NCI-H2029 (cell line): ENCODE measurements at places on chromosomes 3 and 15.
A peak's percentile ranks its signal among the peaks of the same experiment; 100 is the strongest.

DNA sequence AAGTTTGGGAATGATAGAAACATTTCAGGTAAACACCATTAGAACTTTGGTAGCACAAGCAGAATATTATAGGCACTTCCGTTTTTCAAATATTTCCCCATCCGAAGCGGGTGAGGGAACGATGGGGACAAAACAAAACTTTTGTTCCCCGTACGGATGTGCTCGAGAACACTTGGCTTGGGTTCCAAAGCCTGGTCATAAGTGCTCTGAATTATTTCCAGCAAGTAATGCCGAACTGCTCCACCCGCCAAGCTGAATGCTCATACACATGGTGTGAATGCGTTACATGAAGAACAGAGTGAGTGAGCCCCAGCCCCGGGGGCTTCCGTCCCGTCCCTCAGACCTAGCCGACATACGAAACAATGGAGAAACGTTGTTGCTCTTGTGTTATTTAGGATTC, 438.2 kb upstream of the ARRDC4 start:
- DNase-seq, result no peak

- DNase-seq, result no peak
Observed at GRCh38 chr15:88472225-88472624, 4.7 kb downstream of the MRPS11 start.

- DNase-seq, result no peak
Observed at GRCh38 chr3:81545572-81545971, 215.9 kb downstream of the GBE1 start.

DNA sequence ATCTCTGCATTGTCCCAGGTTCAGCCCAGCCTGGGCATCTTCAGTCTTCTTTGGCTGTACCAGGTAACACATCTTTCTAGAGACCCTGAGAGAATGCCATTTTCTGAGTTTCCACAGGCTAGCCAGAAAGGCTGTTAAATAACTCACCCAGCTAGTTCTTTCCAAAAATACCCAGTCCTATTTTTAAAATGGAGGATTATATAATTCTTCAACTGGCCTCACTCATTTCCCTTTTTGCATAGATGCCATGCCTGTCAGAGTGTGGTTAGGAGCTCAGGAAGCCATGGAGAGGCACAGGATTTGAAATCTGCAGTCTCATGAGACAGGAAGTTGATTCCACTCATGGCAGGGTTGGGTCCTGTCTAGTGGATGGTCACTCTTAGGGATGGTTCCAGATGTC, 39.8 kb downstream of the CEMIP start:
- DNase-seq, result no peak

DNA sequence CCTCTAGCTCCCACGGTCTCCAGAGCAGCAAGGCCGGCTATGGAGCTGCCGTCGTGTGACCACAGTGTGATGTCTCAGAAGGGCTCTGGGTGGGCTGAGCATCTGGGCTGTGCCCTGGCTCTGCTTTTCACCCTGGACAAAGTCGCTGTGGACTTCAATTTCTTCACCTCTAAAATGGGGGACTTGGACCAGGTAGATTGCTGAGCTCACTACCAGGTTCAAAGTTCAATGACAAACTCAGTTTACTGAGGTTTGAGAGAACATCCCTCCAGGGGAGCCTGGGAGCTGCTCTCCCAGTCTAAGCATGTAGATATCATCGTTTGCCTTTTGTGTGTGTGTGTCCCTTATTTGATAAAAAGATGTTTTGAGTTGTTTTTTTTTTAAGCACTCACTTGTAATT, 25.1 kb downstream of the RLBP1 start:
- no peak for DNase-seq

DNA sequence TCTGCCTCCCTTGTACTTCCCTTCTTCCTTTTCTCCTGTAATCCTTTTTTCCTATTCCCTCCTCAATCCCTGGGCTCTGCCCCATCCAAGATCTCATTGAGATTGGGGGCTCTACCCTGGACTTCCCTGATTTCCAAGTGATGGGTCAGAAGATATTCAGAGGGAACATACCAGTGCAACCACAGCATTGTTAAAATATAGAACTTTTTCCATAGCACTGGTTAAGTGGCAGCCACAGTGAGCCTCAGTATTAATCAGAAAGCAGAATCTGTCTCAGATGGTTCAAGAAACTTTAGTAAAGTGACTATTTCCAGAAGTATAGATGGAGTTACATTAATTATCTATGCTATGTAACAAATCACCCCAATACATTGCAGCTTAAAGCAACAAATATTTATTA, 18.7 kb upstream of the SCN10A start:
- no peak for DNase-seq

- no peak for DNase-seq
Observed at GRCh38 chr3:150922611-150923010, 17.4 kb upstream of the MINDY4B start.

GRCh38 chr3:60841355-60841754, 409.9 kb downstream of the FHIT start:
- no peak for DNase-seq

DNA sequence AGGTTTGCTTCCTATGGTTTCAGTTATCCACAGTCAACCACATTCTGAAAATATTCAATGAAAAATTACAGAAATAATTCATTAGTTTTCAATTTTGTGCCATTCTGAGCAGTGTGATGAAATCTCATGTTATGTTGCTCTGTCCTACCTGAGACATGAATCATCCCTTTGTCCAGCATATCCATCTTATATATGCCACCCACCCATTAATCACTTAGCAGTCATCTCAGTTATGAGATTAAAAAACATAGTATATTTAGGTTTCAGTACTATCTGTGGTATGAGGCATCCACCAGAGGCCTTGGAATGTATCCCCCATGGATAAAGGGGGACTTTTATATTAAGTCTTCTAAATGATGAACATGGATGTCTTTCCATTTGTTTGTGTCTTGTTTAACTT, 64.7 kb upstream of the PROK2 start:
- no peak for DNase-seq

DNA sequence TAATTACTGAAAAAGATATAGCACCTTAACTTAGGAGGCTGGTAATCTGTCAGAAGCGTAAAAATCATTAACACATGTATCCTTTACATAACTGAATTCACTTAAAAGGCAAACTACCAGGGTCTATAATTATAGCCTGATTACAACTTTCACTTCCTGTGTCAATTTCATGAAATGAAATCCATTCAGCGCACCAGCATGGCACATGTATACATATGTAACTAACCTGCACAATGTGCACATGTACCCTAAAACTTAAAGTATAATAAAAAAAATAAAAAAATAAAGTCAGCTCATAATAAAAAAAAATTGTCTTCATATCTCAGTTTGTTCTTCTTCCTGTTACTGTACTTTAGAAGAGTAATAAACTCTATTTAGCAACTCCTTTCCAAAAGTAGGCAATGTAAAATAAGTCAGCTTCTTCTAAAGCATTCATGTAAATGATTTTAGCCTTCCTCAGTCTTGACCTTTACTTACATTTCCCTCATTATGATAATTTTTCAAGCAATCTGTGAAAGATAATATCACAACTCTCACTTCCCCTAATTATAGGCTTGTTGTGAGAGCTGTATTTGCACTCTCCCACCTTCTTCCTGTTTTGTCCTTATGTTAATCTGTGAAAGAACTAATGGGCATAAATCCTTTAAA, 50.1 kb downstream of the KBTBD8 start:
- DNase-seq, result no peak

DNA sequence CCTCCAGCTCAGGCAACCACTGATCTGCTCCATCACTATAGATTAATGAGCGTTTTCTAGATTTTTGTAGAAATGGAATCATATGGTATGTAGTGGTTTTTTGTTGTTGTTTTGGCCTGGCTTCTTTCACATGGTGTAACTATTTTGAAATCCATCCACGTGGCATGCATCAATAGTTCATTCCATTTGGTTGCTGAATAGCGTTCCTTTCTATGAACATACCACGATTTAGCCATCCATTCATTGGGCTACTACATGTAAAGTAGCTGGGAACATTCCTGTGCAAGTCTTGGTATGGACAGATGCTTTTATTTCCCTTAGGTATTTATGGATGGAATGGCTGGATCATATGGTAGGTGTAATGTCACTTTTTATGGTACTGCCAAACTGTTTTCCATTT, 10.7 kb upstream of the CHSY1 start:
- DNase-seq, result no peak

GRCh38 chr15:70101459-70102113, 3.9 kb upstream of the TLE3 start:
- DNase-seq, result peak; percentile 79

DNA sequence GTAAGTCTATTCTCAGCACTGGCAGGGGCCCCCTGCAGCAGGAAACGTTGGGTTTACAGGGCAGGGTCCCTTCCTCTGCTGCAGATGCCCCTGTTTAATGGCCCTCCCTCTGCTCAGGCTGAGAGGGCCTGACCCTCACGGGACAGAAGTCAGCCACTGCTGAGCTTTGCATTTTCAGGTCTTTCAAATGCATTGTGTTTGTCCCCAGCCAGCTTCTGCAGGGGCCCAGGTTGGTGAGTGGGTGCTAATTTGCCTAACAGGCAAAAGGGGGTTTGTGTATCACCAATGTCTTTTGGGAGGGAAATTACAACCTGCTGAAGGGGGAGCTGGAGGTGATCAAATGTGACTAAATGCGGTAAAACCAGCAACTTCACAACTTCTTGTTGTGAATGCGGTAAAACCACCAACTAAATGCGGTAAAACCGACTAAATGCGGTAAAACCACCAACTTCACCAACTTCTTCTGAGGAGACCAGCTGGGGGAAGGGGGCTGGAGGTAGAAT, 44.8 kb upstream of the UBE2E1 start:
- DNase-seq, result no peak

DNA sequence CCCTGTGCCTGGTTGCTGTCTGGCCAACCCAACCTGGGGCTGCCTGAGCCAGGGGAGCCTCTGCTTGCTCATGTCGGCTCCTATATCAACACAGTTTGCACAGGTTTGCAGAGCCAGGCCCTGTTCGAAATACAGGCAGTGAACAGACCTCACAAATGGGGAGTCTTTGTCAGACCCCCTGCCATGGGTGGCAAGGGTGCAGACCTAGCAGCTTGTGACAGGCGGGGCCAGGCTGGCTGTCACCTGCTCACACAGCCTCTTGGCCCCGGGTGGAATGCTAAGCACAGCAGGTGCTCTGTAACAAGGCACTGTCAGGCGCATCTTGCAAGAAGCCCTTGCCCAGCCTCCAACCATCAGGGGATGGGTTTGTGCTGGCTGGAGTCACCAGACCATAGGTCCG, 47.3 kb downstream of the BDH1 start:
- no peak for DNase-seq

GRCh38 chr3:52494445-52494844, 693 bp upstream of the STAB1 start:
- no peak for DNase-seq

DNA sequence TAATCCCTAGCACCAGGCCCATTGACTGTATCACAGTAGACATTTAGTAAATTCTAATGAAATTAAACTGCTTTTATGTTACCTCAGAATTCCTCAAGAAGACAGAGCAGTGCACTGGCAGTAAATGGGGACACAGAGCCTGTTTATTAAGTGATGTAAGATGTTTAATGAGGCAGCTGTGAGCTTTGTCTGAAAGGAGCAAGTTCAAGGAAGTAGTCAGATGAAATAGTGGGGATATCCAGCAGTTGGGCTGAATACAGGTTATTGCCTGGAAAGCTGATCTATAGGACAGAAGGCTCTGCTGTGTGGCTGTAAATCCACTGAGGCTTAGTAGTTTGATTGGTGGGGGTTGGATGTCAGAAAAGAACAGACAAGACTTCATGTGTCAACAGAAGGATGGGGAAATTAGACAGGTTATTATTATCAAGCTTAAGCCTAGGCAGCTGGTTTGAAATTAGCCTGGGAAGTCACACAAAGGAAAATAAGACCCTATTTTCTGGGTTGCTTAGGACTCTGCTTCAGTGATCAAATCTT, 62.2 kb downstream of the PFN2 start:
- no peak for DNase-seq

- no peak for DNase-seq
Observed at GRCh38 chr15:86634992-86635638, 555.4 kb downstream of the AGBL1 start.

DNA sequence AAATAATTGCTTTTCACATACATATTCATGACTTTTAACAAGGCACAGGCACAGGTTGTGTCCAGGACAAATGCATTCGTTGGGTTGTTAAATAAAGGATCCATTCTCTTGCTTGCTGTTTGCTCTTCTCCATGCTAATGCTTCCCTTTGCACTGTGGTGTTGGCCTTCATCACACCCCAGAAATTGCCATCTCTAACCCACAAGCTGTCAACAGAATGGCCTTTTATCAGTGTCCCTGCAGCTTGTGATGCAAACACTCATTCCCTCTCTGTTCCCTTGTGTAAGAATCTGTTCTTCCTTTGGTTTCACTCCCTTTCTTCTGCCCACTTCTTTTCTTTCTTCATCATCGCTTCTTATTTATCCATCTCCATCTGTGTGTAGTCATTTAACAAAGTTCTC, 72.2 kb downstream of the SLC7A14 start:
- DNase-seq, result no peak

GRCh38 chr3:100913870-100914648, 79.2 kb downstream of the ABI3BP start:
- no peak for DNase-seq

GRCh38 chr15:26115229-26115943, 252.3 kb upstream of the ATP10A start:
- DNase-seq, result no peak

GRCh38 chr3:46400000-46400734, 6.7 kb downstream of the CCR5AS start:
- no peak for DNase-seq

- no peak for DNase-seq
Observed at GRCh38 chr3:71241981-71242560, 341.5 kb downstream of the FOXP1 start.

DNA sequence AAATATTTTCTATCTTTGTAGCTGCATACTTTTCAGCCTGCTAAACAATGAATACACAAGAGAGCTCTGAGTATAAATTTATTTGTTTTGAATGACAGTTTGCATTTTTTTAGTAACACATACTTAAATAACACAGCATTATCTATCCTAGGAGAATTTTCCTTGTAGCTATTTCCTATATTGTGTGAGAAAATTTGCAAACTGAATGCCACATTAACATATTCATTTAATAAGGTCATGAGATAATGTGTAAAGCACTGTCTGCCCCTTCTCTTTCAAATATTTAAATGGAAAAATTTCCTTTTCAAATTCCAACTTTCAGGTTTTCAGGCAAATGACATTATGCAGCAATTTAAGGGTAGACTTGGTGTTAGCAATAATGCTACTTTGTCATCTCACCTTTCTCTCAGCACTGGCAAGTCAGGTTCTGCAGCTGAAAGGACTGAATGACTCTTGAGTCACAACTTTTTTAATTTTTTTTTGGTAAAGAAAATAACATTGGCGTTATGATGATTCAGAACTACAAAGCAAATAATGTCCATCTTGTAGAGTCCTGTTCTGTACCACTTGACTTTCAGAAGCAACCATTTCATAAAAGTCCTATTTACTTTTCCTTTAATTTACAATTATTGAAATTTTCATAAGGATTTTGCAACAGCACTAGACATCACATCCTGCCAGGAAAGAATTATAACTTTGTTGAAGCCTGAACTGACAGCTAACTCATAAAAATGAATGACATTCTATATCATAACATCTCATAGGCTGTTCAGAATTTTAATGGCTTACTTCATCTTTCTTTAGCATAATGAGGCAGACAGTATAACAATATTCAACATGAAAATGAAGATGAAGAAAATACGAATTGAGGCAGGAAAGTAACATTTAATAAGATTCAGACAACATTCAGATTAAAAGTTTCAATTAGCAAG, 681.6 kb upstream of the SEMA6D start:
- no peak for DNase-seq

GRCh38 chr15:46696281-46696680, 1021.0 kb upstream of the SEMA6D start:
- DNase-seq, result no peak
